ENCODE measurements at places on chromosomes 6 and 20.

DNA sequence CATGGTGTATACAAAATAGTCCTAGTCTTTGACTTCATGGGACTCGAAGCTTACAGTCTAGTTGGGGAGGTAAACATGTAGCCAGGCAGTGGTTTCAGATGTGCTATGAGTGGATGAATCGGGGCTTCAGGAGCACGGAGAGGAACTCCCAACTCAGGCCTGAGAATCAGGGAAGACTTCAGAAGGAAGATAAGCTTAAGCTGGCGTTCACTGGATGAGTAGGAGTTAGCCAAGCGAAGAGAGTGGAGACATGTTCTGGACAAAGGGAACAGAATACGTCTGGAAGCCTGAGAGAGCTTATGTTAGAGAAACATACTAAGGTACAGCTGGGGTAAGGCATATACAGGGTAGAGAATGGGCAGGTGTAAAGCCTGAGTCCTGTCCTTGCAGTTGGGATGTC, 8.8 kb downstream of the CARMIL1 start:
- DNase-seq, result no peak

DNA sequence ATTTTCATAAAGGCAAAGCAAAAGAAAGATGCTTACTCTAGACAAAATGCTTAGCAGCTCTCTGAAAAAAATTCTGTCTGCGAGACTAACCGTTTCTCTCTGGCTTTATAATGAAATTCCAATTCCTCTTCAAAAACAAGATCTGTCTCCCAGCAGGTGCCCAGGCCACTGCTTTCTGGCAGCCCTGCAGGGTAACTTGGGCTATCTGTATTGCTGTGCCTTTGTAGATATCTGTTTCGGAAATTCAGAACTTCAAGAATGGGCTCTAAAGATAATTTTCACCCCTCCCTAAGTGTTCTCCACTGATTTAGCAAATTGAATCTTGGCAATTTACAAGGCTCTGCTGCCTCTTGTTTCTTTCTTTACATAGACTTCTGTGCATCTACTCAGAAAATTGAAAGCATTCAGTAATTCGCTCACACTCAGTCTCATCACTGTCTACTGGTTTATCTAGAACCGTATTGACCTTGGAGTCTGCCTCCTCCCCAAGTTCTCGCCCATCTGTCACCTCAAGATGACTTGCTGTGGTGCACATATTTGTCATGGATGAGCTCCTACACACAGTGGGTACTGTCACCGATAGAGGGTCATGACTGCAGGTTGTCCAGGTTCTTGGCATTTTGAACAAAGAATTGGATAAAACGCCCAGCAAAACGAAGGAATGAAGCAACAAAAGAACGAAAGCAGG, 26.4 kb upstream of the FABP7 start:
- DNase-seq, result no peak

DNA sequence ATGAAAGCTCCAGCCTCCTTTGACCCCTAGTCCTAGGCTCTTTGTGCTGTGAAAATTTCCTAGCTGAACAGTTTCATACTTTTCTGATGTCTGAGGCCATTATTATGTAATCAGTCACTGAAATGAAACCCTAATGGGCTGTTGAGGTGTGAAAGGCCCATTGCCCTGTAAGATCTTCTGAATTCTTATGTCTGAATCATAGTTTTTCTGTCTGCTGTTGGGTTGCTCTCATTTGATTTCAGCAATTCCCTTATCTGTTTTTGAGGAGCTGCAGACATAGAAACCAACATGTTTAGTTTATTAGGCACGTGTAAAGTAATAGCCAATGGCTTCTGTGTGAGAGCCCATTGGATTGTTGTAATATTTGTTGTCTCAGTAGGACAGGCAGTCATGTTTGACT, 118.1 kb downstream of the EYA4 start:
- DNase-seq, result no peak

DNA sequence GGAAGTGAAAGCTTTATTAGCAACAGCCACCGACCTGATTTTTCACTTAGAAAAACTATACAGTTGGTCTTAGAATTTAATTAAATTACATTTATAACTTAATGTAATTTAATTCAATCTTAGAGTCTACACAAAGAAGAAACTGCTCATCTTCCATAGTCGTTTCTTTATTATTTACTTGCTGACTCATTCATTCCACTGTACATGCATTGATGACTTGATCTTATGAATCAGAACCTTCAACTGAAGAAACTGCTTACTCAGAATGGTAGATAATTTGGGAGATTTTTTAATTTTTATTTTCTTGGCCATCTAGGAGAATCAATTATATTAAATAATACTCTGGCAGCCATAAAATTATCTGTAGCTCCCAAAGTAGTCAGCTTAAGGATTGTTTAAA, 1021.6 kb upstream of the FLRT3 start:
- no peak for DNase-seq

- DNase-seq, result no peak
Observed at GRCh38 chr6:90581146-90581545, 5.7 kb downstream of the MAP3K7 start.

DNA sequence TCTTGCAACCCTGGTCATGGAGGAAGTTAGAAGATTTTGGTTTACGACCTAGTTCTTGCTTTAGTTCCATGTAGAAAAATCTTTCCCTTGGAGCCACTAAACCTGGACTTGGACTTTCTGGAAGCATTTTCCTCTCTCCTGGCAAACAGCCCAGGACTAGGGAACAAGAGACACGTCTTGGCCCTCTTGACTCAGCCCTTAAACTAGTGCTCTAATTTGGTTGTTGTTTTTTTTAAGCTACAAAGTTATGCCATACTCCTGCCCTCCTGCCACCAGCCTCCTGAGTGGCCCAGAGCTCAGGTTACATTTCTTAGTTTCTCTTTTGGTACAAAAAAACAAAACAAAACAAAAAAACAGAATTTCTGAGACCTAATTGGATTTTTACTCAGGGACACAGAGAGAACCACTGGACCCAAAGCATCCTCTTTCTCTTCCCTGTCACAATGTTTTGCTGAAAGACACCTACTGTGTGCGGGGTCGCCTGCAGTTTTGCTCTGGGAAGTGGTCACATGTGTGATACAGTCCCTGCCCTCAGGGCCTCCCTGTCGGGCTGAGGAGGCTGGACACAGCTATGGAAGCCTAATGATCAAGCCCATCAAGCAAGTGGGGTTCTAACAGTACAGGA, 32.3 kb upstream of the SCUBE3 start:
- DNase-seq, result no peak

GRCh38 chr20:53739799-53740785, 146.5 kb upstream of the ZNF217 start:
- no peak for DNase-seq

DNA sequence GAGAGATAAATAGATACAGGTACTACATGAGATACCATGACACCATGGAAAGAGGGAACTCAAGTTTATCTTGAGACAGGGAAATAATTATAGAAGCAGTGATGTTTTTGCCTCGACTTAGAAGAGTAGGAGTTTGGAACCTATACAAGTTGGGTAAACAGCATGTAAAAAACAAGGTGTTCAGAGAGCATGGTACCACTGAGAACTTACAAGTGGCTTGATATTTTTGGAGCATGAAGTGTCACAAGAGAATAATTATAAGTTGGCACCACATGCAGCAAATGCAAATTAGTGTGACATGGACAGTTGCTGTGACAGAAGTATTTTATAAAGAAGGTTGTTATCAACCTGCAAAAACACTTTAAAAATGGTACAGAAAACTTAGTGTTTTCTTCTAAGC, 47.1 kb upstream of the SCAF8 start:
- DNase-seq, result no peak

DNA sequence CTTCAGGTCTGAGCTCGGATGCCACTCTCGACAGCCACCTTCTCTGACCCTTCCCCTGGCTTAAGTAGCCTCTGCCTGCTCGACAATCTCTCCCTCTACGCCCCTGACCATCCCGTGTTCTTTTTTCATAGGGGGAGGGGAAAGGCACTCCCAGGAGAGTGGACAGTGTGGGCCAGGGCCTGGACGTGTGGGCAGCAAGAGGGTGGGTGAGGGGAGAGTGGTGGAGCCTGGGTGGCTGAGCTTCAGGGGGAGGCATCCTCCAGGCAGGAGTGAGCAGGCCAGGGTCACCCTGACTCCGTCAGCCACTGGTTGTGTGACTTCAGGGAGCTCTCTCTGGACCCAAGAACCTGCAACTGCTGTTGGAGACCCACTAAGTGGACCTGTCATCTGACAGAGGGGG, 92.7 kb downstream of the CEBPB start:
- DNase-seq, result no peak

GRCh38 chr6:164640956-164641355, 668.4 kb downstream of the C6orf118 start:
- DNase-seq, result no peak

DNA sequence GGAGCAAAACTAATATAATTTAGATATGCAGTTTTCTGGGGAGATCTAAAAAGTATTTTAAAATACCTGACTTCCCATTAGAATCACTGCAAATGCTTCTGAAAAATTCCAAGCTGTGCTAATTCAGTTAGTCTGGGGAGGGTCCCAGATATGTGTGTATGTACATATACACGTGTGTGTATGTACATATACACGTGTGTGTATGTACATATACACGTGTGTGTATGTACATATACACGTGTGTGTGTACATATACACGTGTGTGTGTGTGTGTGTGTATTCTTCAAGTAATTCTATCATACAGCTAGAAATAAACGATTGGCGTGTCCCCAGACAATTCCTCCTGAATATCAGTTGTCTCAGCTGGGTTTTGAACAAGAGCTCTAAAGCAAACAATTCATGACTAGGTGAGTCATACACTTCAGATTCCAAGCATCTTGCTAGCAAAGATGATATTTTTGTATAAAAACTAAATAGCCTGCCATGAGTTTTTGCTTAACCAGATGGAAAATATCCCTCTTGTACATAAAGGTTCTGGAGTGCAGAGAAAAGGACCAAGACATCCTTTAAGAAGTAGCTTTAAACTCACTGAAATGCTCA, 58.2 kb downstream of the SPACA1 start:
- no peak for DNase-seq

DNA sequence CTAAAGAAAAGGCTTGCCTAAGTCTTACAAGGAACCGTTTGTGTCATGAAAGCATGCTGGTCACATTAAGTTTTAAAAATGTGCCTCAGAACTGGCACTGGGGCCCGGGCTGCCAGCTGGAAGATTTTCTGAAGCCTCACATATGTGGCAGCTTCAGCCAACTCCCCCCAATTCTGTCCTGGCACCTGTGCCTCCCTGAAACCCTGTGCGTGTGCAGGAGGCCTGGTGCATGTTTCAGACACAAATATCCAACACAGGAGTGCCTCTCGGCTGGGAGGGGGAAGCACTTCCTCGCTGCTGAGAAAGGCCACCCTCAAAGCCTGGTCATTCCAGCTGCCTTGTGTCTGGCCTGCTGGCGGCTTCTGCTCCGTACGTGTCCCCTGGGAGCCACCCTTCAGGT, 188.5 kb upstream of the SNX9 start:
- no peak for DNase-seq

GRCh38 chr6:129191235-129191634, 308.3 kb downstream of the LAMA2 start:
- no peak for DNase-seq

DNA sequence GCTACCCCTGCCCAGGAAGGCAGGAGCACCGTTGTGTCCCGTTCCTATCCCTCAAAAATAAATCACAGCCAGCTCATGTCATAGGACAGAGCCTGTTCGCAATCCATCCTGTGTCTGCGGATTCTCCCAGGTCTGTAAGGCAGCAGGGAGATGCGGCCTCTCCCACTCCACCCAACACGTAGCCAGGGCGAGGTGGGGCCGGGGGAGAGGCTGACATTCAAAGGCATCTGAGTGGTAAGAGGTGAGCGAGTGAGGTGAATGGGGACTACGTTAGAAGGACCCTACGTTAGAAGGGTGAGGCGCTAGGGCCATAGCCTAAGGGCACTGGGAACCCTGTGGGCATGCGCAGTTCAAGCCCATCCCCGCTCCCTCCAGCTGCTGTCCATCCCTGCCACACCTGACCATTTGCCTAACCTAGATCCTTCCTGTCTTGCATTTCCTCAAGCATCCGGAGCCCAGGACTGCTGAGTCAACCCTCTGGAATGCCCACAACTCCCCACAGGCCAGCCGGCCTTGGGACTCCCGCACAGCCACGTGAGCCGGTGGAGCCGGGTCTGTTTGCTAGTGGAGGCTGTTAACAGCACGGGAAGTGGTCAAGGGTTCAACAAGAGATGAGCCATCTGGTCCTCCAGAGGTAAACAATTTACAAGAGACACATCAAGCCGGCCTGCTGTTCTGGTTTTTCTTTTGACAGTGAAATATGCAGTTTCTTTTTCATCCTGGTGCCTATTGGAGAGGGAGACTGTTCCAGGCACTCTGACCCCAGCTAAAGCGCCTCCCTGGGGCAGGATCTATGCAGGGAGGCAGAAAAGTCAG, 45.9 kb downstream of the RIPOR3 start:
- DNase-seq, result no peak

- no peak for DNase-seq
Observed at GRCh38 chr20:2626853-2627541, 25.4 kb upstream of the NOP56 start.

All from activated CD4-positive, alpha-beta T cell treated with anti-CD3 and anti-CD28 coated beads for 24 hours (primary cell).